ENCODE measurements at places on chromosomes 3 and 15.

GRCh38 chr3:69750549-69750948, 11.3 kb downstream of the MITF start:
- DNase-seq = no peak

GRCh38 chr3:123020709-123021108, 6.9 kb downstream of the SEMA5B start:
- no peak for DNase-seq

- DNase-seq = no peak
Measured at GRCh38 chr3:155308831-155309230, 15.3 kb upstream of the STRIT1 start.

- DNase-seq = peak; percentile 24
Measured at GRCh38 chr3:52606373-52607085, 70.1 kb downstream of the UQCC5 start.

- no peak for DNase-seq
Measured at GRCh38 chr3:11641683-11642430, 1.9 kb downstream of the VGLL4 start.

DNA sequence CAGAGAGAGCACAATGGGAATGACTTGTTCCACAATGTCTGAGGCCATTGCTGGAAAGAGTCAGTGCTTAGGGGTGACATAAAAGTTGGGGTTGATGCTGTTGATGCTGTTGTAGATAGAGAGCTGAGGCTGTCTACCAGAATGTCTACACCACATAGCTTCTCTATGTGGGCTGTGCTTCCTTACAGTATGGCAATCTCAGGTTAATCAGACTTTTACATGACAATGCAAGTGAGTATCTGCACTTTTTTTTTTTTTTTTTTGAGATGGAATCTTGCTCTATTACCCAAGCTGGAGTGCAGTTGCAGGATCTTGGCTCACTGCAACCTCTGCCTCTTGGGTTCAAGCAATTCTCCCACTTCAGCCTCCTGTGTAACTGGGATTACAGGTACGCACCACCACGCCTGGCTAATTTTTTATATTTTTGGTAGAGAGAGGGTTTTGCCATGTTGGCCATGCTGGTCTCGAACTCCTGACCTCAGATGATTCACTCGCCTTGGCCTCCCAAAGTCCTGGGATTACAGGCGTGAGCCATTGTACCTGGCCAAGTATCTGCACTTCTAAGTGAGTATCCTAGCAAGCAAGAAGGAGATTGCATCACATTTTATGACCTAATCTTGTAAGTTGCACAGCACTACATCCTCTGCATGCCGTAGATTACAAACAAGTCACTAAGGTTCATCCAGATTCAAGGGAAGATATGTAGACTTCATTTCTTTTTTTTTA, 28.7 kb downstream of the DLEC1 start:
- DNase-seq = no peak

DNA sequence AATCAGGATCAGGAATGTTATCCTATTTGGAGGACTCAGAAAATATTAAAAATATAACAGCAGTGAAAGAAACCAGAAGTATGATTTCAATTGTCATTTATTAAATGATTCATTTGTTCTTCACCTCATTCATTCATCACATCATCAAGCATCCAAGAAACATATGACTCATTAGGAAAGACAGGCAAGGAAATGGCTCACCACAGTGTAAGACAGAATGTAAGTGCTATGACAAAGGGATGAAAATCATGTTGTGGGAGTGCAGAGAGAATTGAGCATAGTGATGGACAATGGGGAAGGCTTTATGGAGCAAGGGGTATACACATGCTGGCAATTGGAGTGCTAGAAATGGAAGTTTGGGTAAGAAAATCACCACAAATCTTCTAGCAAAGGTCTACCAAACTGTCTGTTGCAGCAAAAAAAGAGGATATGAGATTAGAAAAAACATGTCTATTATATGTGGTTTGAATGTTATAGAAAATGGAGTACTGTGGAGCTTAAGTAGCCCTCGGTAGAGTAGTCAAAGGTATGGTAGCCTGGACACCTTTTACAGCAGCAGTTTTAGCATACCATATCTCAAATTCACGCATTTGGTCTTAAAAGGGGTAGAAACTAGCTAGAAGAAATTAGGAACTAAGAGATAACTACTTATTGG, 111.1 kb upstream of the GPR149 start:
- DNase-seq = no peak
